ENCODE measurements at places on chromosomes 1 and 21.

DNA sequence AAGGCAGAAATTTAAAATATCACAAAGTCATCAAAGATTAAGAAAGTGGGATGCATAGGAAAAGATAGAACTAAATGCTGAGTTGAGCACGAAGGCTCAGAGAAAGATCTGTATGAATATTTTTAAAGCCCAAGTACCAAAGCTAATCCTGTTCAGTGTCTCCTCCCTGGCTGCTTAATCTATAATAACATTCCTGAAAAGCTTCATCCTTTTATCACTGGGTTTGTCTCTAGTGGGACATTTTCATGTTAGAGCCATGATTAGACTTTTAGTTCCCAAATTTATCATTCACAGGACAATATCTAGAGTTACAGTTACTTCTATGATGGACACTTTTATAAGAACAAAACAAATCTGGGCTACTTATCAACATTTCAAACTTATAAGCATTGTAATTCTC lies 38.6 kb downstream of the TNFSF18 start:
- no peak for DNase-seq

DNA sequence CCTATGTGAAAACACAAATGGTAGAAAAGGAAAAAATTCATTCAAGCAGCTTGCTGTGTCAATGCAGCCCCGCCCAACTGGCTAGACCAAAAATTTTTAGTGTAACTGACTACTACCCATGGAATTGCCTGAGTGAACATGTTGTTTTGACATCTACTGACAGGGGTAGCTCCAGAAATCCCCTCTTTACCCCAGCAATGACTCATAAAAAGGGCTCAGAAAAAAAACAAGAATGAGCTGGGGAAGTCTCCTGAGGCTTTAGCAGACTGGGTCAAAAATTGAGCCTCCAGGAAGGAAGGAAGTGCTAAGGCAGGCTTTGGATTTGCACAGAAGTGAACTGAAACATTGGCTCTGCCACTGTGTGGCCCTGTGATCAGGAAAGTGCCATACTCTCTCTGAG lies 24.4 kb upstream of the FGGY start:
- no peak for DNase-seq

DNA sequence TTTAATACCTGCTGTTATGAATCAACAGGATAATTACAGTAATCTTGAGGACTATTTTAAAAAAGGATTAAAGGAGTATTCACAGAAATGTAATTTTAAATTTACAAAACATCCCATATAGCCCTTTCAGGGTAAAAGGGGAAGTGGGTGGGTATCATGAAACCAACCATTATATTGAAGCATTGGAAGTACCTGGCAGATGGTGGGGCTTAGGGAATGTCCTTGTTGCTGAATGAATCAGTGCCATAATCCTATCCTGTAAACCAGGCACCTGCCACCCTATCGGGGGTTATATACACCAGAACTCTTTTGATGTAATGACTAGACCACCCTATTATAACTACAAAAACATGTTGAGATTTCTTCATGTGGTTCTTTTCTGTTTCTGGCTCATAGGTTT lies 30.4 kb downstream of the CDC14A start:
- DNase-seq = no peak

DNA sequence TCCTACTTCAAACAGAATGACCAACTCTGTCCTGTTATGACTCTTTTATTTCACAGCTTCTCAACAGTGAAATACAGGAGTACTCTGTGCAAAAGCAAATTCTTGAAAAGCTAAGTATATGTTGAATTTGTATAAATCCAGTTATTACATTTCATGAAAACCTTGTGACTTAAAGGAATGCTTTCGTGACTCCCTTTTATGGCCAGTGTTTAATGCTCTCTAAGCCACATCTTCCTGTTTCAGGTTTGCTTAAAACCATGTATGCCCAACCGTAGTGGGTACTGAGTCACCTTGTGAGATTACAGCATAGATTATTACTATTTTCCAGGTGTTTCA lies 40.2 kb upstream of the KIF1B start:
- no peak for DNase-seq

- no peak for DNase-seq
Observed at GRCh38 chr21:33317145-33317544, 7.6 kb upstream of the IFNAR1 start.

- no peak for DNase-seq
Observed at GRCh38 chr1:4965346-4966075, 311.1 kb downstream of the AJAP1 start.

DNA sequence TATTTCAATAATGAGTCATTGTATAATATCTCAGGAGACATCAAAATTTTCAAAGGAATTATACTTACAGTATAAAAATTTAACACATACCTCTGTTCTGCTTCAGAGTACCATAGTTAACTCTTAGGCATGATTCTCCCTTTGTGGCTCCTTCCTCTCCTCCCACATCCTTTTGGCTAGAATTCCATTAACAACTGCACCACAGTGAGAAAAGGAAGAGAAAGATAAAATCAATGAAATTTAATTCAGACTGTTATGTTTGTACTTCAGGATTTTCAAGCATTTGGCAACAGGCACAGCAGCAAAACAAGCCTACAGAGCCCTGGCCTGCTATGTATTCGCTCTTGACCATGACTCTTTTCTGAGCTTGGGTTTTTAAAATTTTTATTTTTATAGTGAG lies 57.2 kb upstream of the SGIP1 start:
- DNase-seq = no peak

GRCh38 chr1:100629391-100629790 lies 90.2 kb upstream of the VCAM1 start:
- no peak for DNase-seq

- no peak for DNase-seq
Observed at GRCh38 chr1:13911697-13912619, 212.0 kb downstream of the PRDM2 start.

DNA sequence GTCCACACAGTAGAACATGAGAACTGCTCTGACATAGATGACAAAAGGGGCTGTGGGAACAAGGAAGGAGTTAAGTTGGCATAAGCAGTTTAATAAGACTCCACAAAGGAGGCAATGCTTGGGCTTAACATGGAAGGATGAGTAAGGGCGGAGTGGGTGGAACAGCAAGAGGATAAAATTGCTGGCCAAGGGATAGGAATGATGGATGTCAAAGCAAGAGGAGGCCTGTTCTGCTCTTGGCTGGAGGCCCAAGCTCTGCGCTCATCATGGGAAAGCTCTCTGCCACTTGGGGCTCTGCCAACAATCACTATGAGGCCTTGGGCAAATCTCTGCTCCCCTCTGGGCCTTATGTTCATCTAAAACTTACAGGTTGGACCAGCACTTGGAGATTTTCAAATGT lies 98.3 kb upstream of the CAMK1G start:
- no peak for DNase-seq

- no peak for DNase-seq
Observed at GRCh38 chr1:218669431-218669830, 324.3 kb downstream of the TGFB2 start.

DNA sequence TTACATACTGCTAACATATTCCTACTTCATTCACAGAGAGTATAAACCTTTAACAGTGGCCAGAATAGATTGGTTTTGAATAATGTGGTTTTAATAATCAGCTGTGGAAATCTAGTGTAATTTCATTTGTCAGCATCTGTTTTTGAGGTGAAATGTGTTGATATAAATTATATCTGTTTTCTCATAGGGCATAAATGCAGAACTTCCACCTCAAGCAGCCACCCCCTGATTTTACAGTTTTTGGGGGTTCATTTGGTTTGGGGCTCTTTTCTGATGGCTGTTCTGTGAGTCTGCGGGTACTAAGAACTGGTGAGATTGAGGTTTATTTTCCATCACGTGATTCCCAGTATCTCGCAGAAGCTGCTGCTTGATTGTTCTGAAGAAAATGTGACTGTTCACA lies 23.2 kb downstream of the EDARADD start:
- no peak for DNase-seq

- DNase-seq = no peak
Observed at GRCh38 chr1:86705665-86705985, 1.2 kb downstream of the SH3GLB1 start.

GRCh38 chr1:29557066-29557465 lies 320.7 kb downstream of the PTPRU start:
- no peak for DNase-seq

- no peak for DNase-seq
Observed at GRCh38 chr1:91768120-91768519, 117.8 kb downstream of the TGFBR3 start.

DNA sequence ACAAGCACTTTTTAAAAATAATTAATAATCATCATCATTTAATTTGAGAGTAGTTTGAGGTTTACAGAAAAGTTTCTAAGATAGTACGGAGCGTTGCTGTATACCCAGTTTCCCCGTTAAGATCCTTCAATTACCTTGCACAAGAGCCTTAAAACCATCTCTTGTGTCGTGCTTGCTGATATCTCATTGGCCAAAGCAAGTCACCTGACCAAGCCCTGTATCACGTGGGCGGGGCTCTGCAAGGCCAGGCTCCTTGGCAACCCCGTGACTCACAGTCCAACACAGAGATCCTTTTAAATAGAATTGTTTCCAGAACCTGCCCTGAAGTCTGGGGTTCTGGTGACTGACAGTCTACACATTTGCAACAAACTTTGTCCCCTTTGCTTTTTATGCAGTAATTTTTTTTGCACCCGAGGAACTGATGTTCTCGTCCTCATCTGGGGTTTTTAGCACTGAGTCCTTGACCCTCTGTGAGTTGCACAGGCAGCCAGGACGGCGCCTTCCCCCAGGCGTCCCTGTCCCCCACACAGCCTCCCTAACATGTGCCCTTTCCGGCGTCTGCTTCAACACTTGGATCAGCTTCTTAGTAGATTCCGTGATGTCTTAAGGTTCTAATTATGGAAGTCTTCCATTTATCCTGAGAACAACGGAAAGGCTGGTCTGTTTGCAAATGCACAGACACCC lies 183.3 kb upstream of the TMEM51 start:
- peak; percentile 26 for DNase-seq

- DNase-seq = no peak
Observed at GRCh38 chr1:223425550-223425949, 32.3 kb downstream of the CCDC185 start.

DNA sequence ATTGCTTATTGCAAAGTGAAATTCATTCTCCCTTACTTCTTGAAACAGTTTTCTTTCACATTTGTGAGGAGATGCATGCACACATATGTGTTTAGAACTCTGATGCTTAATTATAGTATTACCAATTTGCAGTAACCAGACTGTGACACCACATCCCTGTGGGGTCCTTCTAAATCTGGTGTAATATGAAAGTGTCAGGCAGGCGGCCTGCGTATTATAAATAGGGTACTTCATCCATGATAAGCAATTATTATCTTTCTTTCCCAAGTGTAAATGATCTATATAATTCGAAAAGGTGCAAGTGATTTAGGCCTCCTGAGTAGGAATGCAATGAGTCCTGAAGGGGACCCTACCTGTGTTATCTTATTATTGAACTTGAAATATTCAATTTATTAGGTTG lies 876 bp downstream of the EFCAB7 start:
- DNase-seq = no peak

DNA sequence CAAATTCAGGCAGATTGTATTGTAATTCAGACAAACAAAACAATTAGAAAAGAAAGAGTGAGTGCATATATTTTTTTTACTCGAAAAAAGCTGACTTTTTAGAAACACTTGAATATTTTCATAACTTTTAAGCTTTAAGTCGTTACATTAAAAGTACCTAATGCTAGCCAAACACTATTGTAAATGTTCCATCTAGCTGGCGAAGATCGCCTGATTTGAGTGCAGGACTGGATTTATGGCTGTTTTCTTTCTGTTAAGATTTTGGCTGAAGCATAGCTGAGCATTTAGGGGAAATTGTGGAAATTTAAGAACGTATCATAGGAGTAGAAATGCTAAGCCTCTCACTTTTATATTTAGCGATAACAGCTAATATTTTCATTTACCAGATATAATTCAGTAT lies 24.6 kb downstream of the LRRC7 start:
- DNase-seq = no peak

GRCh38 chr21:14116080-14116481 lies 94.7 kb downstream of the LIPI start:
- no peak for DNase-seq

- DNase-seq = no peak
Observed at GRCh38 chr1:97379387-97380075, 541.3 kb downstream of the DPYD start.

GRCh38 chr1:49854741-49855140 lies 169.0 kb downstream of the AGBL4 start:
- no peak for DNase-seq

GRCh38 chr1:184507165-184507564 lies 120.3 kb downstream of the C1orf21 start:
- no peak for DNase-seq

DNA sequence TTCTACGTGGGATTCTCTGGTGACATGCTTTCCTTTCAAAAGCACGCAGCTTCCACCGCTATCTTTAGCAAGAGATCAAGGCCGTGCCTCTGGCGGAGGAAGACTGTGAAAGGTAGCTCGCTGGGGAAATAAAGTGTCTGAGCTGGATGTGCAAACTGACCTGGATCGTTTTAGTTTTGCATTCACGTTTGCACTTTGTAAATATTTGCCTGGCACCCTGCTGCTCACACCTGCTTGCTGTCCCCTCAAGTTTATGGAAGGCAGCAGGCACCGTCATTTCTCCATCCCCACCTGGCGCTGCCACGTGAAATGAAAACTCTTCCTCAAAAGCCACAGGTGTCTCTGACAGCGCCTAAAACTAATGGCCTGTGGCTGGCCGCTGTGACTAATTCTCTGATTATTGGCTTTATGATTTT lies 44.0 kb upstream of the TARDBP start:
- no peak for DNase-seq

DNA sequence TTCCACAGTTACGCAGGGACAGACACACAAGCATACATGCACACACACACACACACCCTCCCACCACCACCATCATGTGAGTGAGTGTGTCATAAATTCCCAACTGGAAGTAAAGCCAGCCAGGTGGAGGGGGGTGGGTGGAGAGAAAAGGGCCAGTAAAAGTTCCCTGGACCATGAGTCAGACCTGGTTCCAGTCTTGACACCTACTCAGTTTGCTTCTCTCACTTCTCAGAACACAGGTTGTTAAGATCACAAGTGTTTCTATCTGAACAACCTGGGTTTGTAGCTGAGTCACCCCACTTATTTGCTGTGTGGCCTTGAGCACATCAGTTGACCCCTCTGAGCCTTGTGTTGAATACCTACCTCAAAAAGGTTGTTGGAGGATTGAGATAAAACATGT lies 9.6 kb downstream of the EPHA10 start:
- DNase-seq = peak; percentile 47

GRCh38 chr1:201481004-201481380 lies 12.0 kb upstream of the PHLDA3 start:
- no peak for DNase-seq

DNA sequence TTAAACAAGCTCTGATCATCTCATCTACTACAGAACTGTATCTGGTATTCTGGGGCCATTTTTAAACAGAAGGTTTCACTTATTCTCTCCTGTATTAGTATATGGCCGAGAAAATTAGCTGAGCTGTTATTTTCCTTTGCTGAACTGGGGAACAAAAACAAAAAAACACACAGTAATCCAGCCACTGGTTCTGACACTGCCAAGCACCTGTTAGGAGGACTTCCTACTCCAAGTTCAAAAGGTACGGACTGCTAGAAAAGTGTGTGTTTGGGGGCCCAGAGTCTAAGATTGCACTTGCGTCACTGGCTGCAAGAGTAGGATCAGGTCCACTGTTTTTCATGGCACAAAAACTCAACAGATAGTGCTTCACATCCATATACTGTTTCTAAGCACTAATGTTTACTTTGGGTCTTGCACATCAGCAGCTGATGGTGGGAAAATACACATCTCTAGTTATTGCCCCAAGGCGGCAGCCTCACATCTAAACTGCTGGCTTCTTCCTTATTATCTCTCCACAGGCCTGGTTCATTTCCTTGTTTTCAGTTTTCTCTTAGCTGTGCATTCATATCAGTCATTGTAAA lies 226.1 kb downstream of the FGGY start:
- DNase-seq = no peak

- no peak for DNase-seq
Observed at GRCh38 chr21:46098303-46099141, 610 bp downstream of the COL6A2 start.

Measured in activated T-cell treated with anti-CD3 and anti-CD28 coated beads for 48 hours (primary cell).